CD4-positive, alpha-beta T cell treated with Interleukin-1 beta for 1 hour (primary cell): ENCODE measurements at places on chromosomes 1 and 21.

GRCh38 chr1:23019863-23020625 is 776 bp downstream of the KDM1A start:
- DNase-seq, result no peak

- no peak for DNase-seq
Observed at GRCh38 chr1:32715901-32716311, 13.3 kb upstream of the SYNC start.

- DNase-seq, result no peak
Observed at GRCh38 chr1:28985427-28985826, 71.1 kb downstream of the EPB41 start.

GRCh38 chr1:164337885-164338284 is 221.1 kb upstream of the PBX1 start:
- DNase-seq, result no peak

DNA sequence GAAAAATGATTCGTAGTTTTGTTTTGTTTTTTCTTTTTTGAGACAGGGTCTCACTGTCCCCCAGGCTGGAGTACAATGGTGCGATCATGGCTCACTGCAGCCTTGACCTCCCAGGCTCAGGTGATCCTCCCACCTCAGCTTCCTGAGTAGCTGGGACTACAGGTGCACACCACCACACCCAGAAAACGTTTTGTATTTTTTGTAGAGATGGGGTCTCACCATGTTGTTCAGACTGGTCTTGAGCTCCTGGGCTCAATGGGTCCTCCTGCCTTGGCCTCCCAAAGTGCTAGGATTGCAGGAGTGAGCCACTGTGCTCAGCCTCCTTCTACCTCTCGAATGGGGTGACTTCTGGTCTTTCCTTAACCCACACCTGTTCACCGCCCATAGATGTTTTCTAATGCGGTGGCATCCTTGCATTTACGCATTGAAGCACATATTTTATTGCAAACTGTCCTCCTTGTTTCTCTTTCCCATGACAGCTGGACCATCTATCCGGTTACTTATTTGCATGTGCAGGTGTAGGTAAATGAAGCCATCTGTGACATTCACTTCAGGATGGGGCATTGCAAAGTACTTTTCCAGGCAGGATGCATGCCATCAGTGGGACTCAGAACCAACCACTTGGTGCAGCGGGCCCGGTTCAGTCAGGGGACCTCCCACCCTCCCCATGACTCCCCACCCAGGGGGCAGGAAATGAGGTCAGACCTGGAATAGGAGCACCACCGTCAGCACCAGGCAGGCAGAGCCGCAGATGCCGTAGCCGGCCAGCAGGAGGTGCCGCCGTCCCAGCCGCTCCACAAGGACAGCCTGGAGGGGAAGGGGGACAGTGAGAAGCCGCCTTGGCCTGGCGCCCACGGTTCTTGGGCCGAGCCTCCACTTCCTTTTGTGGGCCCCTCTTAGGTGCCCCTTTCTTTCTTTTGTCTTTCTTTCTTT is 16.5 kb downstream of the SLC2A7 start:
- no peak for DNase-seq

DNA sequence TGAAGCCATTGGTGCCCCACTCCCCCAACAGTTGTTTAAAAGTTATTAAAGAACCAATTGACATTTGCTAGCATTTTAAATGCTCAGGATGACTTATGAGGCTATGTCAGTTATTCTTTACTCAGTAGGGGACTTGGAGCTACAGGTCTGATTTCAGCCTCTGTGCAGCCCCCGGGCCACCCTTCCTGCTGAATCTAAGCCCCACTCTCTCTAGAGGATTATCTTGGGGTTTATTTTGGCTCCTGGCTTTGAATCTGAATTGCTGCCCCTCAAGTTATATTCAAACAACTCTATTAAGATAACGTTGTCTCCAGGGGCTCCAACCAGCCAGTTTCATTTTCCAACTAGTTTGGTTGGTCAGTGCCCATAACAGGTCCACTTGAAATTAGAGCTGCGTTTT is 135.1 kb downstream of the ST6GALNAC3 start:
- no peak for DNase-seq

DNA sequence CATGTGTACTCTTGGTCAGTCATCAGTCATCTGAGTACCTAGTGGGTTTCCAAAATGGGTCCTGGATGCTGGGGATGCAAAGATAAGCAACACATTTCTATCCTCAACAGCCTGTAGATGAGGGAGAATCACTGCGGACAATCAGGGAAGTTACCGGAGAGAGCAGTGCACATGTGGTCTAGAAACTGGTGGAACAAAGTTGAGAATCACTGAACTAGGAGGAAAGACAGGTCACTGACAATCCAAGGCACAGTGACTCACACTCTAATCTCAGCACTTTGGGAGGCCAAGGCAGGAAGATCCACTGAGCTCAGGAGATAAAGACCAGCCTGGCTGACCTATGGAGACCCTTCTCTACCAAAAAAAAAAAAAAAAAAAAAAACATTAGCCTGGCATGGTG is 31.4 kb upstream of the LGALS8 start:
- no peak for DNase-seq

GRCh38 chr1:54798769-54799641 is 2.1 kb downstream of the TTC22 start:
- DNase-seq, result no peak

- DNase-seq, result no peak
Observed at GRCh38 chr1:10834770-10835412, 38.4 kb upstream of the CASZ1 start.

DNA sequence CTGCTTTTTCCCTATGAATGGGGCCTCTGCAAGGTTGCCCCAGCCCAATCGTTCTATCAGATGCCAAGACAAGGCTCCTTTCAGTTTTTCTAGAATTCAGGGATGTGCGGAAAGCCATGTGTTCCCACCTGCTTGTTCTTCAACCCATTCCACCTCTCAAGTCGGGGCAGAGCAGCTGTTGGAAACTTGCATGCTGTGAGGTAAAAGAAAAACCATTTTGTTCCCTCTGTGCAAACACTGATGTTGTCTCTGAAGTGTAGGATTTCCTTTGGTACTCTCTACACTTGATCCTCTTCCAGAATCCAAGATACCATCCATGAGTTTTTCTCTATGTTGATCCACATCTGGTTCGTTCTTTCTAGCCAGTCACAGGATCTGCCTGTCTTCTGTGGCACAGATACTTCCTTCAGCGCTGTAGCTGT is 7.3 kb downstream of the IER5 start:
- no peak for DNase-seq

DNA sequence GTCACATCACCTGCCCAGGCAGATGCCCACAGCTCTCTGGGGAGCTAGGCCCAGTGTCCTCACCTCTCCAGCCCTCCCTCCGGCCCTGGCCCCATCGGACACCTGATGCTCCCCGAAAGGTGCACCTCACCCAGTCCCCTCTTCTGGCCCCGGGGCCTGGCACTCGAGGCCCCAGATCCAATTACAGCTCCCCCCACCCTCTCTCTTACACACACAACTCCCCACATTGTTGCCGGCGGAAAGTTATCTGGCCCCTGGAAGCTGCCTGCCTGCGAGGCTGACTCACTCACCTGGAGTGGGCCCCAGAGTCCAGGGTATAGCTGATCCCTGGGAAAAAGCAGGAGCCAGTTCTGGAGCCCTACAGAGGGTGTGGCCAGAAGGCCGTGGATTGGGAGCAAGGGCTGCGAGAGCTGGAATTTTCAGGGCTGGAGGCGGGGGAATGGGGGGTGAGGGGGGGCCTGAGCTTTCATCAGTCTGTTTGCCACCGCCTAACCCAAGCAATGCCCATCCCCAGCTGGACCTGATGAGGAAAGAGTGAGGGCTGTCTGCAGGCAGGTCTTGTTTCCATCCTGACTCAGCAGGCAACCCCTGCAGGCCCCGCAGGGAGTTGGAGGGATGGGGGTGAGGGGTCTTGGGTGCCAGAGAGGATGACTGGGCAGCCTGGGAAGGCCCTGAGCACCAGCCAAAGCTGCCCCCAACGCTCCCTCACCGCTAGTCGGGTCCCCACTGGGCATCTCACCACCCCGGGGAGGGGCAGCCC is 948 bp downstream of the FBXO2 start:
- DNase-seq, result no peak

DNA sequence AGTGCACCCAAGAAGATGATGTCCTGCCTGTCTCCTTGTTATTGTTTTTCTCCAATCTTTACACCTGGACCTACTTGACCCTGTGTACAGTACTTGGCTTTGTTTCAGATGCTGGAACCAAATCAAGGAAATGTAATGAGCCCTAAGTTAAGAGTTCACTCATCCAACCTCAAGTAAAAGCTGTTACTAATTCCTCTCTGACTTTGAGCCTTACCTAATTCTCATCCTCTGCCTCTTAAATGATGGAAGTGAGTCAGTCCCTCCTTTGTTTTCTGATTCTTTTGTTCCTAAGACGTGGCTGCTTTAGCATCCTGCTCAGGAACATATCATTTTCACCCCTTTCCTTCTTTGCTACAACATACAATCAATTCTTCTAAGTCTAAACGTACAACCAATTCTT is 15.3 kb upstream of the PLA2G4A start:
- no peak for DNase-seq

- no peak for DNase-seq
Observed at GRCh38 chr1:208951908-208952307, 631.6 kb upstream of the CAMK1G start.

DNA sequence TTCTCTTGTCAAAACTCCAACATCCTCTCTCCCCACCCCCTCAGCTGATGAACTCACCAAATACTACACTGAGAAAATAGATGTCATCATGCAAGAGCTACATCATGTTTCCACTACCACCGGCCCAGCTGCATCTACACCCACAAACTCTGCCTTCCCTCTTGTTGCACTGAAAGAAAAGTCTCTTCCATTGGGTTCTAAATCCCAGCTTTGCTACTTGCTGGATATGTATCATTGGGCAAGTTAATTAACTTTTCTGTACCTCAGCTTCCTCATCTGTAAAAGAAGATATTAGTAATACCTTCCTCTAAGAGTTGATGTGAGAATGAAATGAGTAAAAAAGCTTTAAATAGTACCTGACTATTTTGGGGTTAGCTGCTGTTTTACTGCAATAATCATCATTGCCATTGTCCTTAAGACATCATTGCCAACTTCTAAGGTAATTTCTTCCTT is 108.6 kb downstream of the OLFML2B start:
- DNase-seq, result no peak

GRCh38 chr21:45356653-45357435 is 48.1 kb upstream of the COL18A1 start:
- no peak for DNase-seq

- DNase-seq, result no peak
Observed at GRCh38 chr1:159980076-159980475, 26.0 kb upstream of the SLAMF9 start.

GRCh38 chr1:179001451-179001850 is 24.2 kb upstream of the FAM20B start:
- no peak for DNase-seq

DNA sequence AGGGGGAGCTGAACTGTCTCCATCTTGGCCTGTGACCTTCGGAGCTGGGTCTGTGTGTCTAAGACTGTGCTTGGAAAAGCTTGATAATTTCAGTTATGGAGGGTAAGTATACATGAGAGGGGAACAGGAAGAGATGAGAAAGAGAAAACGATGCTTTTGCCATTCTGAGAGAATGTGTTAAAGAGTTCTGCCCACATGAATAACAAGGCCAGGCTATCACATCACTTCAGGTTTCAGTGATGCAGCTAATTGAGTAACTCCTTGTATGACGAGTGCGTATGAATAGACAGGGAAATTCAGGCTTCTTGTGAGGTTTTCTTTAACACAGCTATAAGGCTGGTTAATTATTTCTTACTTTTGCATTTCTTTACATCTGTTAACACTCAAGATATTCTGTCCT is 81.0 kb downstream of the PLPPR5 start:
- no peak for DNase-seq

GRCh38 chr1:109478806-109479205 is 4.9 kb upstream of the ATXN7L2 start:
- DNase-seq, result peak; percentile 28

GRCh38 chr1:78892260-78892840 is 114.2 kb downstream of the ADGRL4 start:
- no peak for DNase-seq

DNA sequence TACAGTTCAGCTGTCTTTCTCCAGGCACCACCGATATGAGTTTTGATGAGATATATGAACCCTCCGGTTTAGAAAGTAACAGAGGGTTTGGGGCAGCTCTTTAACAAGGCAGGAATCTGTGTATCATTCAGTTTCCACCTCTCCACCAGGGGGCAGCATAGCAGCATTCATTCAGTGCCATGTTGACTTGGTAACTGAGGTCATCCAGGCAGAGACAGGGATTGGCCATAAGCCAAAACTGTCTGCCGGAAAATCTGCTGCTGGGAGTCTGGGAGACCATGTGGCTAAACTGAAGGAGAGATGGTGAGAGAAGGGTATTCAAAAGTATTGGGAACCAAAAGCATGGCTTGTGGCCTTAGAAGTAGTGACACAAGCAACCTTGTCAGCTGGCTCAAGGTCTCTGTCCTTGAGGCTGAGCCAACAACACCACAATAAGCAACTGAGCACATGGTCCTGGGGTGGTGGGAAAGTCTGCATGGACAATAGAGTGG is 98.5 kb downstream of the LMX1A start:
- peak; percentile 4 for DNase-seq

DNA sequence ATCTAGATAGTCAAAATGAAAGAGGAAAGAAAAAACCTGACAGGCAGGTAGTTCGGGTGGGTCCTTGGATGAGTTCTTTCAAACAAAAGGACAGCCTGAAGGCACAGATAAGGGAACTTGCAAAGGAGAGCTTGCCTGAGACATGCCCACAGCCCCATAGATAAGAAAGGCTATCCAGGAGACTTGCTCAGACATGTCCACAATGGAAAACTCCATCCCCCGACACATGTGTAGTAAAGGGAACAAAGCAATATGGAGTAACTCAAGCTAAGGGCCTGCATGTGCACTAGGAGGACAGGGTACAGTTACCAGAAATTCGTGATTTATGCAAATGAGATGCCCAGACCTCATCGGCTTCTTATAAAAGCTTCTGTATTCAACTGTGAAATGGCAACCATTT is 281.5 kb downstream of the NEGR1 start:
- no peak for DNase-seq

- no peak for DNase-seq
Observed at GRCh38 chr1:159911326-159912070, 11.5 kb upstream of the CFAP45 start.

DNA sequence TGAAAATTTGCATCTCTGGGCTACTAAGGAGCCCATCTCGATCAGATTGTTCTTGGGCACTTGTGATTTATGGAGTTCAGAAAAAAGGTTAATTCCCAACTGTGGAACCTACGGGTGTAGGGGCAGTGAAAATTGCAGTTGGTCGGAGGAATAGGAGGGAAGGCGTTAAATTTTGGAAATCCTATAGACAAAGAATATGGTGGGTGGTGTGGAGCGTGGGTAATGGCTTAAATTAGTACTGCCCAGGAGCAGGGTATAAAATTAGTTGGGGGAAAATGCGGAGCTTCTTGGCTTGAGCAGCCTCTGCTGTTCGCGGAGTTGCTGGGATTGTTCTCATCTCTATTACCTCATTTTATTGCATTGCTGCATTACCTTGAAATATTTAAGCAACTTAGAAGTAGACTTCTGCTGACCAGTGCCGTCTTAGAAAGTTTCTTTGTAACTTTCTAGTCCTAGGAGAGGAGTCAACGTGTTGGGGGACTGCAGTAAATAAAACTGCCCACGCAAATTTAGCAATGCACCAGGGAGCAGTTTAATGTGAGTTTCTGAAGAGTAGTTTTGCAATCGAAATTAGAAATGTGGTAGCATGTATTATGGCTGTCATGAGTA is 514 bp downstream of the S1PR1 start:
- peak; percentile 19 for DNase-seq

- no peak for DNase-seq
Observed at GRCh38 chr1:91830242-91831131, 55.5 kb downstream of the TGFBR3 start.
